ENCODE measurements at places on chromosomes 6 and 20.

DNA sequence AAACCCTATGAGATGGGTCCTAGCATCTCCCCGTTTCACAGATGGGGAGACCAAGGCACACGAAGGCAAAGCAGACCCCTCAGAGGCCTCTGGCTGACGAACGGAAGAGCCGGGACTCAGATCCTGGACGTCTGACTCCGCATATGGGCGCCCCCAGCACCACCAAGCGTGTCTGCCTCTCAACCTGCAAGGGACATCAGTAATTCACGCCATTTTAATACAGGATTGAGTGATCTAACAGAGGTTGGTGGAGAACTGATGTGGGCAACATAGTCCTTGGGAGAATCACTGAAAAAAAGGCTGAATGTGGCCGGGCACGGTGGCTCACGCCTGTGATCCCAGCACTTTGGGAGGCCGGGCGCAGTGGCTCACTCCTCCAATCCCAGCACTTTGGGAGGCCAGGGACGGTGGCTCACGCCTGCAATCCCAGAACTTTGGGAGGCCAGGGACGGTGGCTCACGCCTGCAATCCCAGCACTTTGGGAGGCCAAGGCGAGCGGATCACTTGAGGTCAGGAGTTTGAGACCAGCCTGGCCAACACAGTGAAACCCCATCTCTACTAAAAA, 206.6 kb downstream of the DLL1 start:
- no peak for DNase-seq

- DNase-seq, result no peak
These were observed 667.8 kb upstream of the GJE1 start for GRCh38 chr6:141464896-141465295.

DNA sequence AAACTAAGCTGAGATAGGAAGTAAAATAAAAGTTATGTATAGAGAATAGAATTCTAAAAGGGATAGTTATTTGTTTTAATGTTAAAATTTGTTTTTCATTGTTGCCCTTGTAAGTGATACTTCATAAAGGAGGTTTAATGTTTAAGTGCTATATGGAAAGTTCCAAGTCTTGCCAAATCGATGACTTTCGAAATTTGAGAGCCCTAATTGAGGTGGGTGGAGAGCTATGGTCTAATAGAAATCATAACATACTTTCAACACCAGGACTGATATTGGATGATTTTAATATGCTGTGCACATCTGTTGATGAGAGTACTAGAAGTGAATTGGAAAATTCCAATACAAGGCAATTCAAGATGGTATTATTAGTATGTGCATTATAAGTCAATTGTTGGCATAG, 64.6 kb downstream of the RNF144B start:
- no peak for DNase-seq

DNA sequence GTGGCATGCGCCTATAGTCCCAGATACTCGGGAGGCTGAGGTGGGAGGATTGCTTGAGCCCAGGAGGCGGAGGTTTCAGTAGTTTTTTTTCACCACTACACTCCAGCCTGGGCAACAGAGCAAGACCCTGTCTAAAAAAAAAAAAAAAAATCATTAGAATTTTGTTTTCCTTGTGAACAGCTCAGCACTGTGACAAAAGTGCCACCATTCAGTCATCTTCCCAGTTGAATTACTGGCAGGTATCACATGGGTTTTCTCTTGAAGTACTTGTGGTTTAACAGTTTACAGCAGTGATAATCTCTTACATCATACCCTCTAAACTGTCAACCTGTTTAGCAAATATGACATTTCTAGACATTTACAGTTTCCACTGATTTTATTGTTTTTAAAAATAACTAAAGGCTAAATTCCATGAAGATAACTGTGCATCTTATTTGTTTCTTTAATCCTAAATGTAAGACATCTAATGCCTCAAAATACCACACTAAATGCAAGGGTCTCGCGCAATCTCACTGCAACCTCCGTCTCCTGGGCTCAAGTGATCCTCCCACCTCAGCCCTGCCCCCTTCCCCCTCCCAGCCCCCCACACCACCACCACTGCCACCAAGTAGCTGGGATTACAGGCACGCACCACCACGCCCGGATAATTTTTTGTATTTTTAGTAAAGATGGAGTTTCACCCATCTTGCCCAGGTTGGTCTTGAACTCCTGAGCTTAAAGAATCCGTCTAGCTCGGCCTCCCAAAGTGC, 7.0 kb downstream of the TRPC4AP start:
- DNase-seq, result no peak

- no peak for DNase-seq
These were observed 36.9 kb upstream of the ID1 start for GRCh38 chr20:31568041-31568731.

Measured in LNCaP clone FGC (cell line).